C1 segment of cervical spinal cord (tissue), 14 donors: ENCODE measurements at places on chromosomes 3 and 15.

GRCh38 chr15:41001524-41002214 is 48.4 kb downstream of the CHAC1 start:
- DNase-seq, result no peak

DNA sequence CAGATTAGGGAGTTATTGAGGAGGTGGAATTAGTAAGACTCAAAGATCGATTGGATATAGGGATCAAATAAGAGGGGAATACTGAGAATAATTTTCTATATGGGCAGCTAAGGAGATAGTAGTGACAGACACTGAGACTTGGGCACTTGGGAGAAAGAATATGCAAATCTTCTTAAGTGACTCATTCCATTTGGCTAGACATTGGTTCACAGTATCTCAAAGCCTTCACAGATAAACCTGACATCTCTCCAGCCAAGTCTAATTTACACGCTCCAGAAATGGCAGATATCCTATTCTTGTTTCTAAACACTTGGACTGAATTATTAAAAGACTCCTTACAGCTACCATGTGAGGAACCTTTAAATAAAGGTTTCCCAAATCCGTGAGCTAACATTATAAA is 104.6 kb upstream of the ADAMTS9 start:
- no peak for DNase-seq

GRCh38 chr3:38397320-38397719 is 50.7 kb downstream of the XYLB start:
- no peak for DNase-seq

DNA sequence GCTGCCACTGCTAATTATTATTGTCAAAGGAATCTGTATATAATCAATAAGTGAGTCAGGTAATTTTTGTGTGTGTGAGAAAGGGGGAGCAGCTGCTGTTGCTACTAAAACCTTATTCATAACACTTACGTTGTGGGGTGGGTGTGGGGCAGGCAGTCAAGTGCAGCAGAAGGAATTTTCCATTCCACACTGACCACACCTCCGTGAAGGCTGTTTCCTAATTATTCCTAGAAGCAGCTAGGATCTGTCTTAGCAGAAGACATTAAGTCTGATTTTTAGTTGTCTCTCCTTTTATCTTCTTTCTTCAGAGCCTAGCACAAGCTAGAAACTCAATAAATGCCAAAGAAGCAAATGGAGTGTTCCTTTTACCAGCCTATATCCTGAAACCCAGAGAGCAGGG is 4.0 kb upstream of the U2SURP start:
- DNase-seq, result no peak

- no peak for DNase-seq
These were observed 2.6 kb upstream of the CPNE9 start for GRCh38 chr3:9701006-9701405.

DNA sequence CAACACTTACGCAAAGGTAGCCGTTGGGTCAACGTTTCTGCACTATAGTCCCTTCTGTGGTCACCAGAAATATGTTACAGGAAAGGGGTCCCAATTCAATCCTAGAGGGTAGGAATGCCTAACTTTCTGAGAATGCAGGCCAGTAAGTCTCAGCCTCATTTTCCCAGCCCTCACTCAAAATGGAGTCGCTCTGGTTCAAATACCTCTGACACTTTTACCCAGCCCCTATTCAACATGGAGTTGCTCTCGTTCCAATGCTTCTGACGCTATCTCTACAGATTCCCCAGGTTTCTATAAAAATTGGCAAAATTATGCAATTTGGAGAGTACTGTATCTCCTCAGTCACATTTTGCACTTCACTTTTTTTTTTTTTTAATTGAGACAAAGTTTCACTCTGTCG is 39.7 kb downstream of the ZNF445 start:
- no peak for DNase-seq

DNA sequence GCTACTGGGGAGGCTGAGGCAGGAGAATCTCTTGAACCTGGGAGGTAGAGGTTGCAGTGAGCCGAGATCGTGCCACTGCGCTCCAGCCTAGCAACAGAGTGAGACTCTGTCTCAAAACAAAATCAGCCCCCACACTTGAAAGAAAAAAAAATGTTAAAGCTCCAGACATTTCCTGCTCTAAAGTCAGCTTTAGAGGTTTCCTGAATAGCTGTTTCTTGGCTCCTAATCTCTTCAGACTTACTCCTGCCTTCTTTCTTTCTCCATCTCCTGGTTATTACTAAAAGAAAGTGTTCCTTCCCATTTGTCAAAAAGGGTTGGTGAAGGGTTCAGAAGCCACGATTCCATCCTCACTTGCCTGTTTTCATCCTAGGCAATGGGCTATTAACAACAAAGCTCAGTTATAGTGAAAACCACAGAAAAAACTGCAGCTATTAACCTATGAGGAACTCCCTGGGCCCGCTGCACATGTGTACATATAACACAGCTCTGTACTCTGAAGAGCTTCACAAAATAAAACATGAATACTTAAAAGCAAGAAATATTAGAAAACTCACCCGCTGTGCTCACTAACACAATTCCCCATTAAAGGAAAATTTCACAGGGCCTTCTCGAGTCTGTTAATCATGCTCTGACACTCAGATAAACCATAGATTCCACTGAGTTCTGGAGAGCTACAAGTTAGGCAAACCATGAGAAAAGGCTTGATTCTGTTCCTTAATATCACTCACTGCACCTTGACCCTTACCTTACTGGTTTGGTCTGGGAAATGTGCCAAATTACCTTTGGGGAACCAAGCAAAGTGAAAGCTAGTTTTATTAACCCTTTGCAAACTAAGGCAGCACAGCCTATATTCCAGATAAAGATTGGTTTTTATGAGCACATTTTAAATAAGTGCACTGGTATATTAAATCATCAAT is 89.9 kb upstream of the TSPAN3 start:
- DNase-seq, result no peak

- no peak for DNase-seq
These were observed 12.7 kb downstream of the SEMA3F start for GRCh38 chr3:50167841-50168209.

DNA sequence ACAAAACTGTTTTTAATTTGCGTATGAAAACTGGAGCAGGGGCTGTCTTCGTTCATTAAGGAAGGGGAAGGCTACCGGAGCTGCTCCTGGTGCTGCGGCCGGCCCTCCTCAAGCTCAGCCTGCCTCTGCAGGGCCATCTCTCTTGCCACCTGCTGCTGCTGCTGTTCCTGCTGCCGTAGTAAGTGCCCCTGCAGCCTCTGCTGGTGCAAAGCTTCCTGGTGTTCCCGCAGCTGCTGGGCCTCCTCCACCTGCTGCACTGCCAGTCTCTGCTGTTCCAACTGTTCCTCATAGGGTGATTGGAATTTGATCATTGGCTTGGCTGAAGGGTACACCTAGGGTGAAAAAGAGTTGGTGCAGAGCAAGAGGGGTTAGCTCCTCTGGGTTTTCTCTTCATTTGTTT is 66.0 kb downstream of the GOLIM4 start:
- no peak for DNase-seq

GRCh38 chr3:27521179-27521871 is 37.1 kb upstream of the SLC4A7 start:
- DNase-seq, result no peak

DNA sequence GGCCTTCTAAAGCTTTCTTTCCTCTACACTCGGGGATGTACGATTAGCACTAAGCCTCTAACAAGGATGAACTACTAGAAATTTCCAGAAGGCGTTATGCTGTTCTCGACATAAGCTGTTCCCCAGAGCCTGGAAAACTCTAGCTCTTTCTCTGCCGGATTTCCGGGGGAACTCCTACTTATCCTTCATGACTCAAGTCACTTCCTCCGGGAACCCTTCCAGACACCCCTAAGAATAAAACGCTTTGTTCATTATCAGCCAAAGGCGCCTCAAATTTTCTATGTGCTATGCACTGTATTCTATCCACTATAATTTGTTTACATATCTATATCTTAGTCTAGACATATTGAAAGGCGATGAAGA is 455 bp upstream of the SNAP23 start:
- peak; percentile 77 for DNase-seq

DNA sequence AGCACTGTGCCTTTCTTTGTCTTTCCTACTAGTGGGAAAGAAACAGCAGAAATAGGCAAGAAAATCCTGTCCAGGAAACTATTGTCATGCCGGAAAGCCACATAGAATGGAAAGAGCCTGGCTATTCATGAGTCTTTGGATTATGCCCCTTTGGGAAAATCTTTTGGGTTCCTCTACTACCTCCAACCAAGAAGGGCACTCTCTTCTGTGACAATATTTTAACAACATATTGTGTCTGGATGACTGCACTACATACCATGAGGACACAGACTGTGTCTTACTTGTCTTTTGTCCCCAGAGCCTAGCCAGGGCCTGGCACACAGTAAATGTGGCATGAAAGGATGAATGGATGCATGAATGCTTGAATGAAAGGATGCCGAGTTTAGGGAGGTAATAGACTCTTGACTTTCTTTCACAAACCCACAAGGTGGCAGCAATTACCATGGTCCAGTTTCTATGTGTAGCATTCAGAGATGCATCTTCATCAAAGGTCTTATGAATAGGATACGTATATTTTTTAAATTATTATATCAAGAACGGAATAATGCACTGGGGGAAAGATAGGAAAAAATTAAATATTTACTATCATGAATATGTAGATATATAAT is 30.3 kb downstream of the ARL14 start:
- peak; percentile 6 for DNase-seq

DNA sequence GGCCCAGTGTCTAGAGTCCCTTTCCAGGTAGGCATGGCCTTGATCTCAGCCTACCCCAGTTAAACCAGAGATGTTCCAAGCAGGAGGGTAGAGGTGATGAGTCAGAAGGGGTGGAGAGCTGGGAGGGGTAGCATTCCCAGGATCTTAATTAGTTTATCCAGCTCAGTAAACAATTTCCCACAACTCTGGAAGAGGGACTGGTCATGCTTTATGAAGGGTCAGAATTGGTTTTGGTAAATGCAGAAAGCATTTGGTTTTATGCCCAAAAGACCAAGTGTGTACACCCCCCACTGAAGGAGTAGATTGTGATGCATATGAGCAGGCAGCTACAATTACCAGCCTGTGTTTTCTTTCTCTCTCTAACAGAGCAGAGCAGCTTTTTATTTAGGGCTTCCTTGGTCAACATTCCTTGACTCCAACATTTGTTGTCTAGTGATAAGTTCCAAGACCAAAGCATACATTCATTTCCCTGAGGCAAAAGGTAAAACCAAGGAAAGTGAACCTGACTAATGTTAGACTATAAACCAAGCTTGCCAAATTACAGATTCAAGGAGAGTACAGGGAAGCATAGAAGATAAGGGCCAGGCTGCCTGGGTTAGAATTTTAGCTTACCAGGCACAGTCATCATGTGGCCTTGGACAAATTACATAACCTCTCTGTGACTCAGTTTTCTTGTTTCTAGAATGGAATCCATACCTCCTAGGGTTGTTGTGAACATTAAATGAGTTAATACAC is 17.6 kb downstream of the EXOSC7 start:
- no peak for DNase-seq

- peak; percentile 26 for DNase-seq
These were observed 127.4 kb upstream of the ABHD17C start for GRCh38 chr15:80567721-80568157.

DNA sequence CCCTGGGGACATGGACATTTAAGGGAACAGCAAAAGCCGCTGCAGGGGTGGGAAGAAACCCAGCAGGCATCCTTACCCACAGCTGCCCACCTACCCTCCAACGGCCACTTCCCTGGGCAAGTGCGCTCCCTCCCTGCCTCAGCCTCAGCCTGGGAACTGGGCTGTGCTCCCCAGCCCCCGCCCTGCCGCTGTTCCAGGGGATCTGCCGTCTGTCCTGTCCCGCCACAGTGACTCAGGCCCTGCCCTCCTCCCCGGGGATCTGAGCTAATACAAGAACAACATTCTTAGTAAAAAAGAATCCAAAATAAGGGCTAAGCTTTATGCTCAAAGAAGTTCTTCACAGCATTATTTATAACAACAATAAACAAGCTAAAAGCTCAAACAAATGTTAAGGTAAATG is 7.4 kb upstream of the IQSEC1 start:
- no peak for DNase-seq

DNA sequence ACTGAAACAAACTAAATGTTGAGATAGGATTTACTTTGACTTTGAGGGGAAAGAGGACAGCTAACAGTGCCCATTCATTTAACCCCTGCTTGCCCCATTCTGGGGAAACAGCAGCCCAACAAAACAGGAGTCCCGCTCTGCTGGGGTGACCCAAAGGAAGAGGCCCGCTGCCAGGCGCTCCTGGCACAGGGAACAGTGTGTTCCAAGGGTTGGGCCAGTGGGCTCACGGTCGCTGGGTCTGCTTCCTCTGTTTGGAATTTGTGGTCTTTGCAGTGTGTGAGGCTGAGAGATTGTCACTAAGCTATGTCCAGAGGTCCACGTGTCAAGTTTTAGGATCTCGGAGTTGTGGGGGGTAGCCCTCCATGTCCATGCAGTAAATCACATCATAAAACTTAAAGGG is 250.4 kb upstream of the C2CD4B start:
- no peak for DNase-seq

DNA sequence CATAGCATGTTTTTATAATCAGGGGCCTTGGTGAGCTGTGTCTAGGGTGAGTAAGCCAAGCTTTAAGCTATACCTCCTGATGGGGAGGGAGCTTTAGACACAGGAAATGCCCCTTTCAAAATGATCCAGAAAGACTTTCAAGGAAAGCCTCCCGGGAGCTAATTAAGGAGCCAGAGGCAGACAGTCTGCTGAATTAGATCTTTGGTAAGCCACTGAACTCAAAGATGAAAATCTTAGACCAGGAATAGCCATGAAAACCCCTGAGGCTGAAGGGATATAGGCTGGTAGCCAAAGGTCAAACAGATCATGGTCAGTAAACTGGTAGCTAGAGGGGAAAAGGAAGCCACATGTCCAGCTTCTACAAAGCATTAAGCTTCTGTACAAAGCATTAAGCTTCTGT is 42.7 kb upstream of the GAP43 start:
- no peak for DNase-seq

GRCh38 chr15:63194880-63195568 is 5.6 kb downstream of the RAB8B start:
- DNase-seq, result no peak

DNA sequence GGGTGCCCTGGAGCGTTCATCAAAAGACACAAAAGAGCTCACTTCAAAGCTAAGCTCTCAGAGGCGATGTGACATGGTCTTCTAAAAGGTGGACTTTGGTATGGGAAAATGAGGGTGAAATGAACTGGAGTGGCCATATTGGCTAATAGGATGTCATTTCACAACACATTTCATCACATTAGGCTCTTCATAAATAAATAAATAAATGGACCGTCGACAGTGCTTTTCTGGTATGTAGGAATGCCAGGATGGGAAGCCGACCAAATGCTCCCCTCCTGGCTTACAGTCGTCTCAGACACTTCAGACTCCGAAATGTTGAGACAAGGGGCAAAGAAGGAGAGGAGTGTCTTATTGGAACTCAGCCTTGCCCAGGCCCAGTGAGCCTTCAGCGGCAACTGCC is 383.0 kb downstream of the NTRK3 start:
- no peak for DNase-seq
